ENCODE measurements at places on chromosomes 3 and 15. TPM values are rescaled to one million over a fixed set of nuclear protein-coding genes. Genes with fewer than 3 reads are reported as not detected.

GRCh38 chr3:170642882-170643601, 57.2 kb upstream of the SLC7A14 start:
- no peak overlapping the region for H3K27ac ChIP-seq
- H3K4me1 ChIP-seq: no peaks in the 10 kb centered on the region
- no peaks in the 10 kb centered on the region for H3K27me3 ChIP-seq
- no peaks in the 10 kb centered on the region for H3K36me3 ChIP-seq

GRCh38 chr15:57377478-57377847, 1.2 kb downstream of the CGNL1 start:
- peaks cover 43% of the 10 kb centered on the region for H3K27me3 ChIP-seq
- H3K27ac ChIP-seq: peak overlapping the region; percentile 72
- no peaks in the 10 kb centered on the region for H3K36me3 ChIP-seq
- DNase-seq: no peak

- H3K27me3 ChIP-seq: no peaks in the 10 kb centered on the region
- no peak overlapping the region for H3K27ac ChIP-seq
- no peak overlapping the region for H3K4me3 ChIP-seq
- no peak for DNase-seq
These were observed 54.4 kb upstream of the HEG1 start for GRCh38 chr3:125110016-125110875.

GRCh38 chr3:145175626-145176025, 985.4 kb downstream of the PLOD2 start:
- H3K27ac ChIP-seq: no peak overlapping the region
- H3K4me1 ChIP-seq: no peaks in the 10 kb centered on the region
- DNase-seq: no peak

DNA sequence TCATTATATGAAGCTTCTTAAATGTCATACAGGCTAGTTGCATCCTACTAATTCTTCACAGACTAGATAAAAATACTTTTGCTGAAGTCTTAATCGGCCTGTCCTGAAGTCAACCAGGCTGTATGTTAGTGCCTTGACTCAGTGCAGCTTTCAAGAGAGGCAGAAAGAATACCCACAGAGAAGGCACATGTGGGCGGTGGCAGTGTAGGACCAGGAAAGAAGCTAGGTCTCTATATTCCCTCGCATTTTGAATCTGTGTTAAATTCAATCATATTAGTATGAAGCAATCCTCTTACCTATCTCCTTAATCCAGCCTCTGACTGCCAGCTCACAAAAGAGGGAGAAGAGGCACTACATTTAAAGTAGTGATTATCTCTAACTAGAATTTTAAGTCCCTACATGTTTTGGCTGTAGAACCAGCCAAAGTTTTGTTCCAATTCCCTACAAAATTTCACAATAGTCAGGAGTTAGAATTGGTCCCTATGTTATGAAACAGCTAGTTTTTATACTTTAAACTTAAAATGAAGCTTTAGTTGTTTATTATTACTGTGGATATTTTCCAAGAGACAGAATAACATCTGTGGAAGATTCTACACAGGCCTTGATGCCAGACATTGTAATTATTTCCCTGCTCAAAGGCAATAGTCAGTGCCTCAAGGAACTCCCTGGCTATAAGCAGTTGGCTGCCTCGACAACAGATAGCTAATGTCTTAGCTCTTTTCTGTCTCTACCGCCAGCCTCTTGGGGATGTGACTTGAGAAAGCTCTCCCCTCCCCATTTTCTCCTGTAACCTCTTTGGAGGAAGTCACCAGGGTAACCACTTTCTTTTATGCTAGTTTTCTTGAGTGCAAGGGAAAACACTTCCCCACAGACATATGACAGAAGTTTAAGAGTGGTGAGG, 31.9 kb downstream of the CRTC3 start:
- no peaks in the 10 kb centered on the region for H3K27me3 ChIP-seq
- no peak for DNase-seq
- no peaks in the 10 kb centered on the region for H3K36me3 ChIP-seq
- H3K4me1 ChIP-seq: peaks cover 79% of the 10 kb centered on the region
- peak overlapping the region; percentile 37 for H3K27ac ChIP-seq
- H3K4me3 ChIP-seq: no peak overlapping the region

GRCh38 chr3:9395570-9396300, 1.7 kb upstream of the SETD5 start:
- peak overlapping the region; percentile 98 for H3K27ac ChIP-seq
- peak overlapping the region; percentile 85 for H3K4me3 ChIP-seq
- peaks cover 29% of the 10 kb centered on the region for H3K36me3 ChIP-seq
- H3K27me3 ChIP-seq: no peaks in the 10 kb centered on the region
- no peak for DNase-seq

The PLA2G4D gene
- 0.15 TPM for total RNA-seq

- no peaks in the 10 kb centered on the region for H3K27me3 ChIP-seq
- no peak overlapping the region for H3K4me3 ChIP-seq
These were observed 34.3 kb downstream of the CCR3 start for GRCh38 chr3:46276497-46277099.

- no peaks in the 10 kb centered on the region for H3K27me3 ChIP-seq
- no peak overlapping the region for H3K27ac ChIP-seq
- peaks cover 3% of the 10 kb centered on the region for H3K4me1 ChIP-seq
- no peak for DNase-seq
- no peak overlapping the region for H3K4me3 ChIP-seq
These were observed 30.0 kb downstream of the SHQ1 start for GRCh38 chr3:72818092-72818773.

DNA sequence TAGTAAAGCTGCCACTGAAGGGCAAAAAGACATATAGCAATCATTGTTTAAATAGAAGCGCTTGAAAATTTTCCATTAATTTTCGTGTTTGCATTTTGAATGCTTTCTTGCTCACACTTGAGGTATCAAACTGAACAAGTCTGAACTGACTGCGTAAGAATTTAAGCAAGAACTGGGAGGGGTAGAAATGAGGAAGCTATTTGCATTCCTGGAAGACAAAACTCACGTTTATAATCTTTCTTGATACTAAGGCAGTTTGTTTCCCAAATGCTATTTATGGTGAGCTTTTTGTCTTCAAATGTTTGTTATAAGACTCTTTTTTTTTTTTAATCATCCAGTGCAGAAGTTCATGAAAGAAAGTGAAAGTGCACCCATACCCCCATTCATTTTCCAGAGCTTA, 499.8 kb upstream of the TPRG1 start:
- no peaks in the 10 kb centered on the region for H3K27me3 ChIP-seq
- H3K27ac ChIP-seq: no peak overlapping the region

GRCh38 chr3:52350416-52350815, 34.3 kb downstream of the DNAH1 start:
- DNase-seq: no peak
- H3K4me1 ChIP-seq: no peaks in the 10 kb centered on the region
- no peak overlapping the region for H3K27ac ChIP-seq
- H3K4me3 ChIP-seq: no peak overlapping the region
- H3K27me3 ChIP-seq: no peaks in the 10 kb centered on the region

GRCh38 chr3:52633786-52634185, 51.9 kb downstream of the PBRM1 start:
- peaks cover 97% of the 10 kb centered on the region for H3K36me3 ChIP-seq
- H3K27me3 ChIP-seq: no peaks in the 10 kb centered on the region
- no peak overlapping the region for H3K4me3 ChIP-seq
- no peak overlapping the region for H3K27ac ChIP-seq
- DNase-seq: no peak

- H3K36me3 ChIP-seq: no peaks in the 10 kb centered on the region
- no peak overlapping the region for H3K4me3 ChIP-seq
- H3K27ac ChIP-seq: no peak overlapping the region
These were observed 434.9 kb upstream of the THRB start for GRCh38 chr3:24929521-24929920.

The ECE2 gene
- not detected for total RNA-seq

- no peak for DNase-seq
- no peaks in the 10 kb centered on the region for H3K36me3 ChIP-seq
- H3K27ac ChIP-seq: no peak overlapping the region
- no peaks in the 10 kb centered on the region for H3K27me3 ChIP-seq
- no peaks in the 10 kb centered on the region for H3K4me1 ChIP-seq
- H3K4me3 ChIP-seq: no peak overlapping the region
These were observed 44.4 kb upstream of the GALNT15 start for GRCh38 chr3:16130066-16130465.

DNA sequence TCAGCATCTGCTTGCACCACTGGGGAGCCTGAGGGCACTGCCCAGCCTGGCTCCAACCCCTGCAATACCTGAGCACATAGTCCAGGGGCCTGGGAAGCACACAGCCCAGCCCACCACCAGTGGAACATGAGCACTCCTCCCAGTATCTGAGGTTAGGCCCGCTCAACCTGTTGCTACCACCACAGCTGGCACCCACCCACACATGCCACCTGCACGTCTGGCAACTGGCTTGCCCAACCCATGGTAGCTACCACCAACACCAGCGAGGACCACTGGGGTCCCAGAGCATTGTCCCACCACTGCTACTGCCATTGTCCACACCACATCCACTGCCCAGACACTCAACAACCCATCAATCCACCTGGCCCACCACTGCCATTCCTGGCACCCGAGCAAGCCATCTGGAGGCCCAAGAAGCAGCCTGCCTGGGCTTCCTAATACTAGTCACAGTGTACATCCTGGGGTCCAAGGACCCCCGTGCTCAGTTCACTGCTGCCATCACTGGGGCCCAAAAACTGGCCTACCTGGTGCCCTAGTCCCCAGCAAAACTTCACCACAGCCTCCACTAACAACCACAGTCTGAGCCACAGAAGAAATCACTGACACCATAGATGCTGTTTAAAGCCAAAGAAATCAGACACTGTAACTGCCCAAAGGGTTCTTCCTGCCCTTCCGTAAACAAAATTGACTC, 62.1 kb upstream of the TBC1D23 start:
- H3K36me3 ChIP-seq: no peaks in the 10 kb centered on the region
- no peak for DNase-seq
- H3K4me3 ChIP-seq: no peak overlapping the region

The SLC24A5 gene
- 0.50 TPM for total RNA-seq

GRCh38 chr3:40765884-40766283, 241.1 kb downstream of the ZNF621 start:
- H3K36me3 ChIP-seq: no peaks in the 10 kb centered on the region
- DNase-seq: no peak
- no peaks in the 10 kb centered on the region for H3K4me1 ChIP-seq
- no peak overlapping the region for H3K4me3 ChIP-seq
- no peaks in the 10 kb centered on the region for H3K27me3 ChIP-seq

The MME gene
- 24.3 TPM for total RNA-seq

- no peak overlapping the region for H3K27ac ChIP-seq
- peaks cover 53% of the 10 kb centered on the region for H3K4me1 ChIP-seq
- H3K36me3 ChIP-seq: no peaks in the 10 kb centered on the region
- H3K4me3 ChIP-seq: no peak overlapping the region
- no peak for DNase-seq
These were observed 72.5 kb downstream of the WWTR1 start for GRCh38 chr3:149585401-149585726.

The CPN2 gene
- total RNA-seq: not detected

GRCh38 chr3:54165865-54166264, 43.5 kb downstream of the CACNA2D3 start:
- H3K4me3 ChIP-seq: no peak overlapping the region
- no peaks in the 10 kb centered on the region for H3K27me3 ChIP-seq
- no peak overlapping the region for H3K27ac ChIP-seq

GRCh38 chr3:99468918-99469317, 169.5 kb upstream of the COL8A1 start:
- no peak overlapping the region for H3K4me3 ChIP-seq
- DNase-seq: no peak
- H3K4me1 ChIP-seq: no peaks in the 10 kb centered on the region
- no peaks in the 10 kb centered on the region for H3K36me3 ChIP-seq

The GTPBP8 gene
- total RNA-seq: 16.8 TPM
